Heart left ventricle (tissue), 16 donors: ENCODE measurements at places on chromosomes 6 and 20. TPM values are rescaled to one million over a fixed set of nuclear protein-coding genes. Genes with fewer than 3 reads are reported as not detected.

RSPO3 gene
- total RNA-seq: 2.1 TPM

OPN5 gene
- not detected for total RNA-seq

VSTM2L gene
- total RNA-seq: 49.5 TPM

DNA sequence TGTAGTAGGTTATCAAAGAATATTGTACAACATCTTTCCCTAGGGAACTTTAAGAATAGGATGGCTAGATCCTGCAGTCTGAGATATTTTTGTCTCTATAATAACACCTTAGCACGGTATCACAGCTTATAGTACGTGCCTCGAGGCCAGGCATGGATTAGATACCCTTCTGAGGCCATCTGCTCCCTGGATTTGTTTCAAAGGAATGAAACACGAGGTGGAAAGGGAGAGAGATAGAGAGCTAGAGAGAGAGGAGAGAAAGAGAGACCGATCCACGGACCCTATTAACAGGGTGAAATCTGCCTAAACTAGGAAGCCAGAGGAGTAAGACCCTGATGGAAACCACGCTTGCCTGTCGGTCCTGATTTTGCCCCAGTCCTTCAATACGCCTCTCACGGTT lies 92.5 kb downstream of the CD83 start:
- DNase-seq: no peak

DNA sequence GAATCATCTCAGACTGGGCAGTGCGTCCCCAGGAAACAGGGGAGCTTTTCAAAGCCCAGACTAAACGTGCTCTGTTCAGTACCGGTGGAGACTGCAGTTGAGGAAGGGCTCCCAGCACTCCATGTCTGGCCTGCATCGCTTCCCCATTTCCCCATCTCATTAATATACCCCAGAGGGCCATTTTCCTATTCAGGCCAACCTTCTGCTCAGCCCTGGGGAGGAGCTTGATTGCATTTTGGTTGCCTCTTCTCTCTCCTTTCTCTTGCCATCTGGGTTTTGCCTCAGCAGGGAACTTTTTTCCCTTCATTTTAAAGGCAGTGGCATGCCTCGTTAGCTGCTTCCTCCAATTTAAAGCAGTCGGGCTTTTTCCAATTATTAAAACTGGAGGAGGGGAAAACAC lies 394.3 kb upstream of the SOX4 start:
- DNase-seq: no peak

DNA sequence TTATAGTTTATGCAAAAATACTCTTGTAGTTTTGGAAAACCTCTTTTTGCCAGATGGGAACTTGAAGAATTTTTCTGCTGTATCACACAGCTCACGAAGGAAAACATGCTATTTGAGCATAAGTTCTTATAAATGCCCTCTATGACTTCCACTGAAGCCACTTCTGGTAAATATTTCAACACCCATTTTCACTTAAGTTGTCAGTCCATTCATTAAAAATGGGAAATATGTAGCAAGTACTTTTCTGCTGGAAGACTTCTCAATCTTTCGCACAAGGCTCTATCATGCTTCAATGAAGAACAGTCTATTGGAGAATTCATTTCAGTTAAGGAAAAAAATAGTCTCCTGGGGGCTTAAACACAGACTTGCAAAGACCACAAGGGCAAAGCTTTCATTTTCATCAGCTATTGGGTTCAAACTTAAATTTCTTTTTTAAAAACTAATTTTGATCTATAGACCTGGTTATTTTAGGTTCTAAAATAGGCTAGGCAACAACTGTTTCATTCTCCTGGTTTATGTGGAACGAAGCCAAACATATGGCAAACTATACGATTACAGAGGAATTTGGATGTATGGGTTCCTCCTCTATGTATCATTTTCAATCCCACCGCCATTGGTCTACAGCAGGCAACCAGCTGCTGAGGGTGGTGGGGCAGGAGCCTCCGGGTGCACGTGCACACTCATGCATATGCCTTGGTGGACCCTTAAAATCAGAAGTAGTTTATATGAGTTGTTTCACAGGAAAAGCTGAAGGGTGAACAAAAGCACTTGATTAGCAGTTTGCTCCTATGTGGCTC lies 38.7 kb downstream of the LAMA4 start:
- DNase-seq: no peak

DNA sequence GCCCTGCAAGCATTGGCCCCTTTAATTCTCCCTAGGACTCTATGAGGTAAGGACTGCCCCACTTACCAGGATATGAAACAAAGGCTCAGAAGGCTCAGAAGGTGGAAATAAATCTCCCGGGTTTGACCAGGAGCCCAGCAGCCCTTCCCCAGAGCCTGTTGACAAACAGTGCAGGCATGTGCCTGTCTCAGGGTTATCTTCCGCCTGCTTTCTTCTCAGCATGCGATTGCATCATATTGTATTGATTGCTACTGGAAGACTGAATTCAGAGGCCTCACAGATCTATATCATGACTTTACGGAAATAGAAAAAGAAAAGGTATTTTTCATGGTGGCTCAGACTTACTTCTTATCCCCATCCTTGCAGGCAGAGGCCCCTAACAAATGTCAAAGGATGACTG lies 92.7 kb downstream of the PHACTR3 start:
- no peak for DNase-seq

DNA sequence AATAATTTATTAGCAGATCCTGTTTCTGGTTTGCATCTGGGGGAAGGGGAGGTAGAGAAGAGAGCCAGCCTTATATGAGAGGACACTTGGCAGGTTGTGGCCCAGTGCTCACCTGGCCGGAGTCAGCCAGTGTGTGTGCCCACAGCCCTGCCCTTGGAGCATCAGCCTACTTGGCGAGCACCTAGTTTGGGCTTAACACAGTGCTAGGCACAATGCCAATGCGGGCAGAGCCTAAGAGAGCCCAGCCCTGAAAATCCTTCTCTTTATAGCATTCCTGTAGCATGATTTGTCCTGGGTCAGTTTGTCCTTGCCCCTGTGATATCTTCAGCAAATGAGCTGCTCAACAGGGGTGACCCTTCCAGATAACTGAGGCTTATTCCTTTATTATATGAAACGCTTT lies 73.0 kb downstream of the SLX4IP start:
- DNase-seq: no peak
